ENCODE measurements at places on chromosomes 7 and 10.

DNA sequence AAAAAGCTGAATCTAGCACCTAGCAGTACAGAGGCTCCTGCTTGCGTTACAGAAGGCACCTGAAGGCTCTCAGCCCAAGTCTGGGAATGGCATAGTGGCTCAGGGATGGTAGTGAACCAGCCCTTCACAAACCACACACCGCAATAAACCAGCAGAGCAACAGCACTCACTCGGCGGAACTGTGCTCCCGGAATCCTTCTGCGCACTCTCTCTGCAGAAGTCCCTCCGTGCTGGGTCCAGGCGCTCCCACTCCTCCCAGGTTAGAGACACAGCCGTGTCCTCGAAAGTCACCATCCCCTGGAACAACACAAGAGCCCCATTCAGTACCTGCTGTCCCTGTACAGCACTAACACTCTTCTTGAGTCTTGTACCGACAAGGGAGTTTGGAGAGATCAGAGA is 1.5 kb downstream of the ZNF394 start:
- DNase-seq = no peak

DNA sequence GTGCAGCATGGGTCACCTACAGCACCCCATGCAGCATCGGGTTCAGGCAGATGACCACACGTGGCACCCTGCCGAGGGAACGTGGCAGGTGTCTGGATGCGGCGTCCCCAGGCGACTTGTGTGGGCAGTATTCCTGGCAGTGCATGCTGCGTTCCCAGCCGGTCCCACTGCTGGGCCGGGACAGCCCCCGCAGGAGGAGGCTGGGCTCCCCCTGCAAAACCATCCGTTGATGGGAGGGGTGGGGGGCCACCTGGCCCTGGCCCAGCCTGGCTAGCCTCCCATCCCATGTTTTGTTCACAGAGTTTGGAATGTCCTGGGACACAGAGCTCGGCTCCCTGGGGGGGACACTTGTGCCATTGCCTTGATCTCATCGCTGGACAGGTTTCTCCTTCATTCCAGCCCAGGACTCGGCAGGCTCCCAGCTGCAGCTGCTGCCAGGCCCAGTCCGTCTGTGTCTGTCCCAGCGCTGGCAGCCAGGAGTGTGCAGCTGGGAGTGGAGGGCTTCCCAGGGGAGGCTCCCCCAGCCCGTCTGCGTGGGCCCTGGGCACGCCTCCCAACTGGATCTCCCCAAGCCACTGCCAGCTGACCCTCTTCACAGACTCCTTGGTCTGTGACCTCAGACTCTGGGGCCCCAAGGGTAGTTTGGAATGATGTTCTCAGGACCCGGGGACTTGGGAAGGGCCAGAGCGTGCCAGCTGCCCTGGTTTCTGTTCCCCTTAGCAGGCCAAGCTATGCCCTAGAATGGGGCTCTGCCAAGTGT is 32.6 kb downstream of the TMEM270 start:
- DNase-seq = no peak

GRCh38 chr10:125984865-125985495 is 88.6 kb downstream of the FANK1 start:
- DNase-seq = no peak

- no peak for DNase-seq
Measured at GRCh38 chr7:149854611-149855360, 16.6 kb downstream of the ZNF862 start.

- DNase-seq = no peak
Measured at GRCh38 chr10:58661902-58662301, 149.2 kb downstream of the BICC1 start.

- no peak for DNase-seq
Measured at GRCh38 chr10:69220507-69220906, 375 bp downstream of the HKDC1 start.

GRCh38 chr7:148935451-148935850 is 51.4 kb upstream of the EZH2 start:
- no peak for DNase-seq

GRCh38 chr10:33113466-33113865 is 155.4 kb upstream of the ITGB1 start:
- no peak for DNase-seq

- no peak for DNase-seq
Measured at GRCh38 chr10:119039161-119039560, 9.6 kb downstream of the NANOS1 start.

- DNase-seq = no peak
Measured at GRCh38 chr7:19930851-19931250, 157.4 kb upstream of the TMEM196 start.

DNA sequence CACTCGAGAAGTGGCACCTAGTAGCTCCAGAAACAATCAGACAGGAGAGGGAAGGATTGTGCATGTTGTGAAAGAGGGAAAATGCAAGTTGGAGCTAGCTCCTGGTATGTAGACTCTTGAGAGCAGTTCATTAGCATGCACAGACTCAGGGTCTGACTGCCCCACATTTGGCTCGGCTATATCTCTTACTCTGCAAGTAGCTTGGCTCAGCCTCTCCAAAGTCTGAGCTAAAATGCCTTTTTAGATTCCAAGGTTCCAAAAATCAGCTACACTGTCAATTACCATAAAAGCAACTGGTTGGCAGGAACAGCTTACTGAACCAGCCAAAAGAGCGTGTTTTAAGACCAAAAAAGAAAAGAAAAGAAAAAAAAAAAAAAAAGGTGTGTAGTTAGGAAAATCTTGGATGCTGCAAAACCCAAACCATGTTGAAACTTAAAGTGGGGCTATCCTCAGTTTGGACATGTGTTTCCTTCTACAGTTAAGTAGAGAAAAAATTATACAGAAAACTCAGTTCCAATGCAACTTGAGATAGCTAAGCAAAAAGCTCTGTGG is 65.5 kb downstream of the MKX start:
- DNase-seq = no peak

- DNase-seq = no peak
Measured at GRCh38 chr10:112990271-112990670, 40.2 kb downstream of the TCF7L2 start.

DNA sequence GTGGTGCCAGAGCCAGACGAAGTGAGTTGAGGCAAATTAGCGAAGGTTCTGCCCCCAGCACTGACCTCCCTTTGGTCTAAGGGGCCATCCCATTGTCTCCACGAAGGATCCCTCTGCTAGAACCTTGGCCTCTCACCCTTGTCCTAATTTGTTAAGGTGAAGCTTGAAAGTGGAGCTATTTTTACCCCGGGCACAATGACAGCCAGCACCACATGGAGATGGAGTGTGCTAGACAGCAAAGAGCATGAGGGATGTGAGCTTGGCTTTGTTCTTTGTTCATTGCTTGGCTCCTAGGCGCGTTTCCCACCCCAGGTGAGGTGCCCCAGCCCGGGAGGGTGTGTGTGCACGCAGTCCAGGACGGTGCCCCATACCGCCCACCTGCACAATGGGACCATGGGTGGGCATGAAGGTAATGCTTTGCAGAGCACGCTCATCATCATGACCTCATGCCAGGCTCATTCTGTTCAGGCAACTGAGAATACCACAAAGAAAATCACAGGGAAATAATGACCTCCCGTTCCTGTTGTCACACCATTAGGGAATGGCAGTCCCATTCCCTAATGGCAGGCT is 361.0 kb upstream of the FZD8 start:
- no peak for DNase-seq

DNA sequence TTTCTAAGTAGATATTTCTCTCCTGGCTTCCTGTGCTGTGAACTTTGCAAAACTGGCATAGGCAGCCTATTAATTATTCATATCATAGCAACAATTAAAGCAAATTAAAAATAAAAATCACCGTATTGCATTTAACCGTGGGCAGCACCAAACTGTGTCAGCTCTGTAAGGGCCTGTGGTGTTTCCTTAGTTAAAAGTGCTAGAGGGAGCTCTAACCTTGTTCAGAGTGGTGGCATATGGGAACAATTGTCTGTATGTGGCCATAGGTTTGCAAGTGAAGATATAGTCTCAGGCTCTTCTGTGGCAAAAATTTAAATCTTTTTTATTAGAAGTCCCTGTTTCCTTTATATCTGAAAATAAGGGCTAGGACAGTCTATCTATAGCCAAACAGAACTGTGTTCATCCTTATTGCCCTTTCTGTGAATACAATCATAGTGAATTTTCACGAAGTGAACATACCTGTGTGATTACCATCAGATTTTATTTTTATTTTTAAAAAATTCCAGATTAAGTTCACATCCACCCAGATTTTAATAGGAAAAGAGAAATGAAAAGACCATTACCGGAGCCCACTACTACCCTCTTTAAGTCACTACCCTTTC is 92.6 kb downstream of the POLL start:
- DNase-seq = no peak

GRCh38 chr10:48684792-48685623 is at the start of gene WDFY4:
TSS of gene WDFY4 (plus strand) at chr10:48684873. CDS start at chr10:48709733, 24,860 bp downstream.
- no peak for DNase-seq

DNA sequence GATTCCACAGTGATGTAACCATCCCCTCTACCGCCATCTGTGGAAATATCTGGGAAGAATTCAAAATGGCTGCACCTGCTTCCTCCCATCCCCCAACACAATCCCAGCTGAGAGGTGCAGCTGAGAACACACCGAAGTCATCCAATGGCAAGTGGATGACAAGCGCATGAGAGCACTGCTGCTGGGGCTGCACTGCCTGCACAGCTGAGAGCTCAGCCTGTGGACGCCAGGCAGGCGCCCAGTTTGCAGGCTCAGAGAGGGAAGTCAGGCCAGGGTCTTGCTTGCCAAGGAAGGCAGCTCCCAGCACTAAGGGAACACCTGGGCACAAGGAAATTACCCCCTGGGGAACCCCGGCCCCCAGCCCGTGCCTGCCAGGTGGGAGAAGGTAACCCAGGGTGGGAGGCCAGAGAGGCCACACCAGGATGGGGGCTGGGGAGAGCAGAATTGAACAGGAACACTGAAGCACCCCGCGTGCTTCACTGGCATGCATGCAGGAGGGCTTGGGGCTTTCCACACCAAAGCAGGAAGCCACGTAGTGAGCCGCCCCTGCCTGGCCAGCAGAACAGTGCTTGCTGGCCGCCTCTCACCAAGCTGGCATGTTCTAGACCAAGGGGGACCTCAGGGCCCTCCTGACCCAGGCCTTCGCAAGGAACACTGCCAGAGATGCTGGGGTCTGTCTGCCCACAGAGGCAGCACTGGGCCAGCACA is 46.2 kb downstream of the FAM53B start:
- no peak for DNase-seq

DNA sequence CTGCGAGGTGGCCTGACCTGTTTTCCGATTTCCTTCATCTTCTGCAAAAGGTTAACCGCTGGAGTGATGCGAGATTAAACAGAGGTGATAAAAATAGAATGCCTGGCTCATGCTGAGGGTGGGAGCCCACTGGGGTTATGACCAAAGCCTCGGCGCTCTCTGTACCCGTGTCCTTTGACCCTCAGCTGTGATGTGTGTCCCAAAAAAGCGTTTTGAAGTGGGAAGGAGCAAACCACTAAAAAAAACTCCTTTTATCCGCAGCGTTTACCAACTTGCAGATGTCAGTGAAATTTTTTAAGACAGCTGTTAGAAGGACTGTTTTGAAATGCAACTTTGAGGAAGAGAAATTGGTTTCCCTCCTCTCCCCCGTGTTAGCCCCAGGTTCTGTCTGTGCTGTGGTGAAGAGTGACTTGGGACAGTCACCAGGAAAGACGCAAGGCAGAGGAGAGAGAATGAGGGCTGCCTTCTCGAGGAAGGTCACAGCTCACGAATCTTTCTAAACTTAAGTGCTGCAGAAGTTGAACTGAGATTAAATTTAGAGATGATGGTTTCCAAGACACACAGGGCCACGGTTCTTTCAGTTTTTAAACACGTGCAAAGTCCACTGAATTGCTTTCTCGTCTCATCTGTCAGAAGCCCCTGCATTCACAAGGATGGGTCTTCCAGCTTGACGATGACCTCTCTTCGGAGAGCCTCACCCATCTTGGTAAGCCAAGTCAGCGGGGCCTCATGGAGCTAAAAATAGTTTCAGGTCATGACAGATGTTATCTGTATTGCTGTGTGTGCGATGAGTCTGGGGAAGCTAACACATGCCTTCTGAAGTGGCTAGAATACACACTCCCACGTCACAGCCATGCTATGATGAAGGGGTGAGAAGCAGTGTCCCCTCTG is 27.6 kb downstream of the AMZ1 start:
- DNase-seq = no peak

All from activated CD8-positive, alpha-beta memory T cell treated with anti-CD3 and anti-CD28 coated beads for 48 hours (primary cell).